Activated T-cell treated with anti-CD3 and anti-CD28 coated beads, Interleukin-2, amount 50 U/mL, for 72 hours (primary cell): ENCODE measurements at places on chromosomes 3 and 15.

DNA sequence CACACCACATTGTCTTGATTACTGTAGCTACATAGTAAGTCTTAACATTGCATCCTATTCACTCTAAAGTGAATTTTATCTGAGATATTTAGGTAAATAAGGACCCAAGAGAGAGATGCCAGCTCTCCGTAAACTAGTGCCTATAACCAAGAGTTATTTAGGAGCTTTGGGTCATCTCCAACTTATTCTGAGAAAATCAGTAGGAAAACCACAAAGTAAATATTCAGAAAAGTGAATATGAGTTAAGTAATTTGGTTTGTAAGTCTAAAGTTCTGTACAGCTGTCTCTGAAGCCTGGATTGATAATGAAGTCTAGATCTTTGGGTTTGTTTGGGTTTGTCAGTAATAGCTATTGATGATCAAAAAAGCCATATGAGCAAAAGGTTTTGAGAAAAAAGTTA is 120.0 kb downstream of the FNDC3B start:
- DNase-seq = no peak

- DNase-seq = no peak
Measured at GRCh38 chr3:57952208-57952631, 56.0 kb upstream of the FLNB start.

DNA sequence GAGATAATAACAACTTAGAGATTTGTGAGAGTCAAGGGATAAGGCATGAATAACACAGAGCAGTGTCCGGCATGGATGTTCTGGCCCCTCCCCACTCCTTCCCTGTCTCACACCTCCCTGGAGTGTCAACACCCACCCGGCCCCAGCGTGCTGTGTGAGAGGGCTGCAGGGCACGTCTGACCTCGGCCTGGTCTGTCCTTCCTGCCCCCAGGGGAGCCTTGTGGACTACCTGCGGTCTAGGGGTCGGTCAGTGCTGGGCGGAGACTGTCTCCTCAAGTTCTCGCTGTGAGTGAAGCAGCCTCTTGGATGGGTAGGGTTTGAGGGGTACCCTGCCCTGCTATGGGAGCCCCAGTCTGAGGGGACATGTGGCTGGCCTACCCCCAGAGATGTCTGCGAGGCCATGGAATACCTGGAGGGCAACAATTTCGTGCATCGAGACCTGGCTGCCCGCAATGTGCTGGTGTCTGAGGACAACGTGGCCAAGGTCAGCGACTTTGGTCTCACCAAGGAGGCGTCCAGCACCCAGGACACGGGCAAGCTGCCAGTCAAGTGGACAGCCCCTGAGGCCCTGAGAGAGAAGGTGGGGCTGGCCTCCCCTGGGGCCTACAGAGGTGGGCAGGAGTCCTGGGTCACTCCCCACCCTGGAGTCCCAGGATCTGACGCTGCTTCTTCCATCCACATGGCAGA is 11.2 kb upstream of the LMAN1L start:
- DNase-seq = no peak

- DNase-seq = no peak
Measured at GRCh38 chr3:59717679-59718205, 667.9 kb upstream of the CFAP20DC start.

GRCh38 chr15:51642696-51643095 is 20.1 kb upstream of the DMXL2 start:
- DNase-seq = no peak
